Fibroblast of skin of back (primary cell): ENCODE measurements at places on chromosomes 1 and 21.

DNA sequence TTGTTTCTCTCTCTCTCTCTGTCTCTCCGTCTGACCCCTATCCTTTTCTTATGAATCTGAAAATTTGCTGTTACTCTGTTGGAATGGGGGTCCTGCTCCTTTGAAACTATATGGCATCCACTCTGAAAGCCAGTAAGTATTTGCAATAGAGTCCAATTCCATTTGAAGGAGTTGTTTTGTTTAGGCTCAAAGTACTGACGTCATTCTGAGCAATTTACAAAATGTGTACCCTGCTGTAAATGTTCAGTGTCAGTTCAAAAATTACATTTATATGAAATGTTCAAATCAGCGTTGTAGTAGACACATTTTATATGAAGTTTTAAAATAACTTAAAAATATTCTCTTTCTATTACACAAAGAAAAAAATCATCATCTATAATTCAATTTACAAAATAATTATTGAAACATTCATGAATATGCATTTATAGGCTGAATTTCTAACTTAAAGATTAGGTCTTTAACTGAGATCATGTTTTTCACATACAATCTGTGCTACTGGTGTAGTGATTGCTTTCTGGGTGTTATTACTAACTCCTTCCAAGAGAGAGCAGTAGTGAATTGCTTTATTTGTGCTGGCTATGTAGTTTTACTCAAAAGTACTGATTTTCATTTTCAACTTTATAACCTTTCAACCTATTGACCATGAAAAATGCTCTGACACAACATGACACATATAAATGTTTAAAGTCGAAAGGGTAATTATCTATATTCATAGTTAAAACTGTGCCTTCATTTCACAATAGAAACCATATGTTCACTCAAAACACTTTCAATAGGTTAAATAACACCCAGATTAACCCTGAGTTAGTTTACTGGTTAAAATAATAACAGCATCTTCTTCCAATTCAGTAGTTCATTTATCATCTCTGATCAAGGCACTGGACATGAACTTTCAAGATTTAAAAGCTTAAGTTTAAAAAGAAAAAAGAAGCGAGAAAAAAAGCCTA is 253.1 kb upstream of the ADGRL4 start:
- DNase-seq: peak; percentile 54

GRCh38 chr1:210757677-210758076 is 376.3 kb downstream of the KCNH1 start:
- DNase-seq: no peak

GRCh38 chr1:183219616-183220009 is 33.5 kb downstream of the LAMC2 start:
- no peak for DNase-seq

- DNase-seq: peak; percentile 93
Measured at GRCh38 chr21:38811257-38811656, 5.5 kb downstream of the ETS2 start.

GRCh38 chr1:181794332-181794731 is 267.2 kb downstream of the ZNF648 start:
- DNase-seq: no peak

- no peak for DNase-seq
Measured at GRCh38 chr1:187959062-187959461, 1130.3 kb downstream of the PLA2G4A start.

DNA sequence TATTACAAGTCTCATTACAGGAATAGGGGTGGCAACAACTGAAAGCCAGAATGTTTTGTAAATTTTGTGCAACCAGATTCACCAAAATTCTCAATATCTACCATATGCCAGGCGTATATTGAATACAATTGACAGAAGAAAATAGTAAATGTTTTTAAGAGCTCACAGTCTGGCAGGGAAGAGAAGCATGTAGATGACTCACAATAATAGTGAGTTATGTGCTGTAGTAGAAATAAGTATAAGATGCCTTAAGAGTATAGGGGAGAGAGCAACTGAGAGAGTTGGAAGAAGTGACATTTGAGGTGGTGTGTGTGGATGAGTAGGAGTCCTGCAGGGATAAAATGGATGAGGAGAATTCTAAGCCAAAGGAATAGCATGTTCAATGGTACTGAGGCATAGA is 170.5 kb upstream of the FGGY start:
- peak; percentile 54 for DNase-seq

DNA sequence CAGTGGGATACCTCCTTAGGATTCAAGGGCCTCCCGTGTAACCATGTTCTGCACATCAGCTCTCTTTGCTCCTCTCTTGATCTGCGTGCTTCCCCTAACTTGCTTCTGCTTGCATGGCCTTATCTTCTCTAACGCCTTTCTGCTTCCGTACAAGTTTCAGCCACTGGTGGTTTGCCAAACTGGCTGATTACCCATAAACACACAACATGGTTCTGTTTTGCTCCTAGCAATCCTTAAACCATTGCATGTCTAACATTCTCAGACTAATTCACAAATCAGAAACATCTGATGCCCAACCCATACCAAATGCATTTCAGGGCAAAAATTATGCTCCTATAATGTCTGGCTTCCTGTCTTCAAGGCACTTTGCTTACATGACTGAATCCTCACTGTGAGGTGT is 166.4 kb downstream of the PBX1 start:
- DNase-seq: peak; percentile 64

- DNase-seq: no peak
Measured at GRCh38 chr1:199020904-199021303, 382.1 kb downstream of the PTPRC start.

DNA sequence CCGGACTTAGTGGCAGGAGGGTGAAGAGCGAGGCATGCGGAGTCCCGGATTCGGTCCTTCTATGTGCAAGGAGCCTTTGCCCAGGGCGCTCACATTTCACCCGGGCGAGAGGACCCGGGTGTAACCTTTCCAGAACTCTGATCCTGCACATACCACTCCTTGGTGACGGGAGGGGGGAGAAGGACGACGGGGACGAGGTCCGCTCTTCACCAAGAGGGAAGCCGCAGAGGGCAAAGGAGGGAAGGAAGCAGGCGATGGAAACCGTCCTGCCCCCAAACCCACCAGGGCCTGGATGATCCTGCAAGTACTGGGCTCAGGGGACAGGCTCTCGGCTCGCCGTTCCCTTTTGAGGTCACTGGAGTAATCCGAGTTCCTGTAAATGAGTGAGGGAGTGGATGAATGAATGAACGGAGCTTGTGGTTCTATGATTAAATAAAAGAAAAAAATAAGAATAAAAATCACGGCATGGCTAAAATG is 993 bp downstream of the SYPL2 start:
- no peak for DNase-seq

- DNase-seq: no peak
Measured at GRCh38 chr1:64579767-64580166, 109.8 kb downstream of the CACHD1 start.

DNA sequence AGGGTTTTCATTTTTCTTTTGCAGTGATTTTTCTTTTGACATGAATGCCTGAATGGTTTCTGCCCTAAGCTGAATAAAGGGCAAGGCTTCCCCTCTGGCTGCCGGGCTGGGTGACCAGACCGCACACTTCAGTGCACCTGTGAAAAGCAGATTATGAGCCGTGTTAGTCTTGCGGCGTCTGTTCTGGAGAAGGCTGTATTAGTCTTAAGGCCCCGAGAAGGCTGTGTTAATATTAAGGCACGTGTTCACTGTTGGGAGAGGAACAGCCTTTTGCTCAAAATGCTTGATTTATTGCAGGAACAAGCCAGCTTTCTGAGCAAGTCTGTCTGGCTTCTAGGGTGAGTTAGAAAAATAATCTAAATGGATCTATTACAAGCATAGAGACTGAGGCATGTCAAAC is 54.7 kb upstream of the DNAH14 start:
- no peak for DNase-seq

GRCh38 chr1:58497499-58497898 is 49.0 kb downstream of the OMA1 start:
- no peak for DNase-seq

GRCh38 chr1:42943166-42943565 is 15.5 kb downstream of the SLC2A1 start:
- DNase-seq: no peak

GRCh38 chr1:173422456-173422976 is 54.6 kb upstream of the PRDX6 start:
- DNase-seq: no peak

DNA sequence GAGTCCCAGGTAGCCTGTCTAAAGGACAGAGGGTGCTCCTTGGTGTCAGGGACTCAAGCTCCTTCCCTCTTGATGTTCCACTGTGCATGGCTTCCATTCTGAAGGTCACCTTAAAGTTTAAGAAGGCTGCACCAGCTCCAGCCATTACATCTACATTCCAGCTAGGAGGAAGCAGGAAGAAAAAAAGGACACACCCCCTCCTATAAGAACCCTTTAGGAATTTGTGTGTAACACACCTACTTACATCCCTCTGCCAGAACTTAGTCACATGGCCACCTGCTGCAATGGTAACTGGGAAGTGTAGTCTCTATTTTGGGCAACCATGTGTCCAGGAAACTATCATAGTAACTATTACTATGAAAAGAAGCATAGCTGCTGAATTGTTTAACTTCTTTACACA is 161.6 kb upstream of the KLHDC7A start:
- no peak for DNase-seq

- DNase-seq: no peak
Measured at GRCh38 chr1:163166886-163167555, 35.7 kb downstream of the RGS5 start.

DNA sequence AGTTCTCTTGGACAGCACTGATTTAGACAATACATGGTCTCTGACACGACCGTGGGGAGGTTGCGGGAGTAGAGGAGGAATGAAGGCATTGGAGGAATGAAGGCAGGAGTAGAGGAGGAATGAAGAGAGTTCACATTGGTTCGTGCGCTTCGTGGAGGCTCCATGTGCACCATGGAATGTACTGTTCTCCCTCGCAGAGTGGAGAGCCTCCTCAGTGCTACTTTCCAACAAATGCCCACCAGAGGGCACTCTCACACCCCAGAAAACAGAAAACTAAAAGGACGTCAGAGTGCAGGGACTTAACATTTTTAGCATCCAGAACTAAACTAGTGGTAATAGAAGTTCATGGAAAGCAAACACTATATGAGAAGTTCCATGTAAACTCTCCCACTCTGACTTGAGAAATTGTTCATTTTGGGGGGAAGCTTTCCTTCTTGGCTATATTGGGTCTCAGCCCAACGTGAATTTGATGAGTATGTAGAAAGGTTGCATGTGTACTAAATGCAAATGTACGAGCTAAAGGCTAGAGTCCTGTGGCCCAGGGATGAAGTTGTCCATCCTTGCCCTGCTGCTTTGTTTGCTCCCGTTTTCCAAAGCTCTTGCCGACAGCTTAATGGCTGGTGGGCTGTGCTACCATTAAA is 211.6 kb downstream of the LMX1A start:
- peak; percentile 57 for DNase-seq

GRCh38 chr1:175197531-175197930 is 5.0 kb upstream of the KIAA0040 start:
- peak; percentile 35 for DNase-seq

DNA sequence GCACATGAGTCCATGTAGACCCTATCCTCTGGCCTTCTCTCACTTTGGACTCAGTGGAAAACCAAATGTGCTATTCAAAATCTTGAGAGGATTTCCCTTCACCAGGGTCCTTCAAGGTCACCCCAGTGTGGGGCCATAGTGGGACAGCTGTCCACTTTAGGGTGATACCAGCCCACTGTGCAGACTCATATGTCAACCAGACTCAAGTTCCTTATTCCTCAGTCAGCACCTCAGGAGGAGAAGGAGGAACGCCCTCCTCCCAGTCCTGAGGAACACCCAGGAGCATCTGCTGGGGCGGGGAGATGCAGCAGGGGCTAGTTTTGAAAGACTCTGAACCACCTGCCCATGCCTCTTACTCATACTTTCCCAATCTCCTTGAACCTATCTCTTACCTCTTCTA is 340.9 kb downstream of the MATN1 start:
- DNase-seq: no peak

DNA sequence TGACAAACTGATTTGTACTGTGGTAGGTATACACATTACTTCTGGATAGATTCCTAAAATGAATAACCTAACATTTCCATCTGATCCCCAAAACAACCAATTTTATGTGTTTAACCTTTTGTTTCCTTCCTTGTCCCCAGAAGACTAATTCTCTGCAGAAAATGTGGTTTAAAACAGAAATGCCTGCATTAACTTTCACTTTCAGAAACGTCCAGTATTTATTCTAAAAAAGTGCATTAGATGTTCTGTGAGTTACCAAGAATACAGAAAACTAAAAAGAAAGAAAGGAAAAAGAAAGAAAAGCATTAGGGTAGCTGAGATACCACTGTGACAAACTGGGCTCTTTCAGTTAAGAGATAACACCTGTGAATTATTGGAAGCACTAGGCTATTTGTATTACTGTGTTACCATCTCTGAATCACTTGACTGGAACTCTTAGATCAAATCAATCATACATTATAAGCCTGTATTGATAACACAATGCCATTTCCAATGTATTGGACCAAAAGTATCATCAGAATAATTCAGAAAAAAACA is 177.7 kb downstream of the NCAM2 start:
- DNase-seq: no peak

DNA sequence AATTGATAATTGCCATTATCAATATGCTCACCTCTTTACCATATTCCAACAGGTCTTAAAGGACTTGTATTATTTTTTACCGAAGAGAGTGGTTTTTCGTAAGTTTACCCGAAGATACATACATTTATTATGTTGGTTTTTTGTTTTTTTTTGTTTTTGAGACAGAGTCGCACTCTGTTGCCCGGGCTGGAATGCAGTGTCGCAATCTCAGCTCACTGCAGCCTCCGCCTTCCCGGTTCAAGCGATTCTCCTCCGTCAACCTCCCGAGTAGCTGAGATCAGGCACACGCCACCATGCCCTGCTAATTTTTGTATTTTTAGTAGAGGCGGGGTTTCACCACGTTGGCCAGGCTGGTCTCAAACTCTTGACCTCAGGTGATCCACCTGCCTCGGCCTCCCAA is 30.8 kb downstream of the NR5A2 start:
- DNase-seq: no peak

DNA sequence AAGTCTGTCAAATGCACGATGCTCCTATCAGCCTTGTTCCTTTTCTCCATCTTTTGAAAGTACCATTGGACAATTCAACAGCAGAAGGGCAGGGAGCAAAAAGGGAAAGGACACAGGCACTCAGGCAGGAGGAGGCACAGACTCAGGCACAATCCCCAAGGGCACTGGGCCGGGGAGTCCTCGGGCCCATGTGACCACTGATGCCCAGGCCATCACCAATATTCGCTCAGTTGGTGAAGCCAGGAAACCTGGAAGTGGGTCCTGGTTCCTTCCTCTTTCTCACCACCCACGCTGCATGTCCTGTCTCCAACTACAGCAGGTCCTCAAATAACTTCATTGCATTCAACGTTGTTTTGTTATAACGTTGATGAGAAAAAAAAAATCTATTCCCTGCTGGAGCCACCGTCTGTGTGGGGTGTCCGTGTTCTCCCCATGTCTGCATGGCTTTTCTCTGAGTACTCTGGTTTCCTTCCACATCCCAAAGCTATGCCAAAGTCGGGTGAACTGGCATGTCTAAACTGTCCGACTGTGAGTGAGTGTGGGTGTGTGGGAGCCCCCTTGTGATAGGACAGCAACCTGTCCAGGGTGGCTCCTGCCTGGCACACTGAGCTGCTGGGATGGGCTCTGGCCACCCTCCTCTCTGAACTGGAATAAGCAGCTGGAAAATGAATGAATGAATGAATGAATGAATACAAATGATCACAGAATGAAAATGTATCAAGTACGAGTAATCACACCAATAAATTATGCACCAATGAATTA is 12.5 kb downstream of the NID1 start:
- DNase-seq: no peak
